ENCODE measurements at places on chromosomes 16 and 17. TPM values are rescaled to one million over a fixed set of nuclear protein-coding genes. Genes with fewer than 3 reads are reported as not detected.

GRCh38 chr17:59001158-59001814, 105.4 kb downstream of the TRIM37 start:
- ATAC-seq, result no peak

GRCh38 chr17:48612854-48613691, 2.0 kb downstream of the HOXB8 start:
- peak; percentile 10 for ATAC-seq

GRCh38 chr17:42904110-42904469, 3.5 kb downstream of the G6PC1 start:
- no peak for ATAC-seq

DNA sequence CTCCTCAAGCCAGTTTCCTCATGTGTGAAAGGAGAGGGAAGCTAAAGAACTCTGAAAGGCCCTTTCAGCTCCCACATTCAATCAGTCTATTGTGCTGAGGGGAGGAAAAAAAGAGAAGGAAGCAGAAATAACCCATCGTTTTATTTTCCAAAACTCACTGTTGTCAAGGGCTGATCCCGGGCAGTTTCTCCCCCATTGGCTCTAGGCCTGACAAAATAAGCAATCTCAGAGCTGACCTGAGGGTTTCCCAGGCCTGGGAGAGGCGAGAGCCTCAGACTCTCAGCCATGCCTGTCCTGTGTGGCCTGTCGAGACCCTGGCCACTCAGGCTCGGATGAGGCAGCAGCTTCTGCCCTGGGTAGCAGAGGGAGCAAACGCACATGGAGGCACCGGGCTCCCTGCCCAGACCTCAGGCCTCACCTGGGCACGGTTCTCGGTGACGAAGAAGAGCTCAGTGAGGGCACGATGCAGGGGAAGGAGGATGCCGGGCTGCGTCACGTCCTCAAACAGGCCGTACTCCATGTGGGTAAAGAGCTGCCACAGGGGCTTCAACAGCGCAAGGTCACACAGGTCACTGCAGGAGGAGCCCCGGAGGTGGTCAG, 45.0 kb upstream of the ATP2A3 start:
- no peak for ATAC-seq

SPATA32 gene
- not detected for total RNA-seq

- no peak for ATAC-seq
Observed at GRCh38 chr17:603406-604114, 111.1 kb downstream of the VPS53 start.

TENT4B gene
- total RNA-seq, result 17.4 TPM

- no peak for ATAC-seq
Observed at GRCh38 chr16:64290461-64290860, 831.4 kb downstream of the CDH11 start.

ZFP3 gene
- 1.6 TPM for total RNA-seq

- no peak for ATAC-seq
Observed at GRCh38 chr16:87263418-87264052, 53.7 kb downstream of the C16orf95 start.

KCNJ2 gene
- 60.4 TPM for total RNA-seq

DNA sequence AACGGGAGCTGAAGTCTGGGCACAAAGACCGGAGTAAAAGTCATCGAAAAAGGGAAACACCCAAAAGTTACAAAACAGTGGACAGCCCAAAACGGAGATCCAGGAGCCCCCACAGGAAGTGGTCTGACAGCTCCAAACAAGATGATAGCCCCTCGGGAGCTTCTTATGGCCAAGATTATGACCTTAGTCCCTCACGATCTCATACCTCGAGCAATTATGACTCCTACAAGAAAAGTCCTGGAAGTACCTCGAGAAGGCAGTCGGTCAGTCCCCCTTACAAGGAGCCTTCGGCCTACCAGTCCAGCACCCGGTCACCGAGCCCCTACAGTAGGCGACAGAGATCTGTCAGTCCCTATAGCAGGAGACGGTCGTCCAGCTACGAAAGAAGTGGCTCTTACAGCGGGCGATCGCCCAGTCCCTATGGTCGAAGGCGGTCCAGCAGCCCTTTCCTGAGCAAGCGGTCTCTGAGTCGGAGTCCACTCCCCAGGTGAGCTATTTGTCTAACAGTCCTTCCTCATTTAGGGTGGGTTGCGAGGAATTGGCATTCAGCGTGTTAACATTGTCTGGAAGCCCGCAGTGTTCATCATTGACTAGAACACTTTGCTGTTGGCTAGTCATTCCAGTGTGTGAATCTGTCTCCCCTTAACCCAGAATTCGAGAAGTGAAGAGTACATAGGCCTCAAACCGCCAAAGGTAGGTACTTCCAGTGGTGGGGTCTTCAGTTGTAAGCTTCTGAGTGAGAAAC, 1.5 kb downstream of the CDK12 start:
- ATAC-seq, result no peak

GRCh38 chr17:59181481-59181880, 25.9 kb downstream of the PRR11 start:
- no peak for ATAC-seq

KCNAB3 gene
- total RNA-seq, result 1.8 TPM

DNA sequence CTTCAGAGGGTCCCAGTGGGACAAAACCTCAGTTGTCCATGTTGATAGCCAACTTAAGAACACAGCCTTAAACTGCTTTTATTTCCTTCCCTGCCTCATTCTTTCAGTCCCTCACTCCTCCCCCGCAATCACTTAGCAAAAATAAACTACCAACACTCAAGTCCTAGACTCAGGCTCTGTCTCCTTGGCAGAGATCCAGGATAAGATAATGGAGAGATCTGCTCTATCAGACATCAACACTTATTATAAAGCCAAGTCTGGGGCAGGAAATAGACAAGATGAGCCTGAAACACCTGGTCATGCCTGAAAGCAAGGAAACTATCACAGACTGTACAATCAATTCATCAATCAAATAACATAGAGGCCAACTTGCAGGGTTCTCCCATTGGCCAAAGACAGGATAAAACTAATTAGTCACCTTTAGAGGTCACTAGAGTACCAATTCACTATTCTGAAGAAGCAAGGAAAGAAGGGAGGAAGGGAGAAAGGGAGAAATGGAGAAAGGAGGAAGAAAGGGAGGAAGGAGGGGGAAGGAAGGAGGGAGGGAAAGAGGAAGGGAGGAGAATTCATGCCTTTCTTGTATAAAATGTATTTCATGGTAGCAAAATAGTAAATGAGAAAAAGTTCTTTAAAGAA, 15.7 kb downstream of the HYDIN start:
- ATAC-seq, result no peak

DNA sequence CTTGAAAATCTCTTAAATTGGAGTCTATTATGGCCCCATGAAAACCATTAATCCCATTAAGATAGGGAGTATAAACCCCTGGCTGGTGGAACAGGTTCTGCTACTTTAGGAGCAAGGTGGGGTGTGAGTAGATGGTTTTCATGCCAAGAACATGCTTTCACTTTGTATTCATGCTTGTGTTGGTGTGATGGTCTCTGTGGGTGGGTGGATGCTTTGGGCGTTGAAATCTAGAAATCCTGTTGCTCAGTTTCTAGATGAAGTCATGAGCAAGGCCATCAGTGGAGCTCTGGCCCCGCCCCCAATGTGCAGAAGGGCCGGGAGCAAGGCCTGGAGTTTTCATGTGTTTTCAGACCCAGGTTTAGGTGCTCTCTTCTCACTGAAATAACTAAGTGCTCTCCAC, 20.1 kb downstream of the PLD6 start:
- no peak for ATAC-seq

DNA sequence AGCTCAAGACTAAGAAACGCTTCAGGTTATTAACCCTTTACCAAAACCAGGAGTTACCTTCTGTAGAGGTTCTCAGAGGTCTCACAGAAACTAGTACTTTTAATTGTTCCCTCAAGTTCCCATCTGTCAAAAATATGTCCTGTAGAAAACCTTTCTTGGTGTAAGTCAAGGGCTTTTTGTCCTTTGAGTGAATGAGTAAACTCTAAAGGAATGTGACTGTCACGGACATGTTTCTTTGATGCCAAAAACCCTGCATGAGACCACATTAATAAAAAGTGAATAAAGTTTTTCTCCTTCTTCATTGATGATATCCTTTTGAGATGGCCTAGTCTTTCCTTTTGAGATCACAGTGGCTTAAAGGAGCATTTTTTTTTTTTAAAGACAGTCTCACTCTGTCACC, 102.9 kb downstream of the NLK start:
- ATAC-seq, result no peak

GRCh38 chr16:73912281-73912680, 384.3 kb upstream of the PSMD7 start:
- no peak for ATAC-seq

TBX21 gene
- 0.35 TPM for total RNA-seq

VTN gene
- total RNA-seq, result 12.3 TPM

TBC1D3 gene
- total RNA-seq, result not detected

DNA sequence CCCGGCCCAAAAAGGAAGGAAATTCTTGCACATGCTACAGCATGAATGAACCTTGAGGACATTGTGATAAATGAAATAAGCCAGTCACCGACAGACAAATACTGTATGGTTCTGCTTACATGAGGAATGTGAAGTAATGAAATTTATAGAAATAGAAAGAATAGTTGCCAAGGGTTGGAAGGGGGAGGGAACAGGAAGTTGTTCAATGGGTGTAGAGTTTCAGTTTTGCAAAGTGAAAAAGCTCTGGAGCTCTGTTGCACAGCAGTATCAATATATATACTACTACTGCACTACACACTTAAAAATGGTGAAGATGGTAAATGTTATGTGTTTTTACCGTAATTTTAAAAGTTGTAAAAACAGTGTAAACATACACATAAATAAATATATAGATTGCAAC, 43.7 kb downstream of the PKD1L3 start:
- ATAC-seq, result no peak

DPEP2 gene
- not detected for total RNA-seq

GRCh38 chr17:34562387-34562786, 17.0 kb upstream of the TMEM132E start:
- ATAC-seq, result no peak

DNA sequence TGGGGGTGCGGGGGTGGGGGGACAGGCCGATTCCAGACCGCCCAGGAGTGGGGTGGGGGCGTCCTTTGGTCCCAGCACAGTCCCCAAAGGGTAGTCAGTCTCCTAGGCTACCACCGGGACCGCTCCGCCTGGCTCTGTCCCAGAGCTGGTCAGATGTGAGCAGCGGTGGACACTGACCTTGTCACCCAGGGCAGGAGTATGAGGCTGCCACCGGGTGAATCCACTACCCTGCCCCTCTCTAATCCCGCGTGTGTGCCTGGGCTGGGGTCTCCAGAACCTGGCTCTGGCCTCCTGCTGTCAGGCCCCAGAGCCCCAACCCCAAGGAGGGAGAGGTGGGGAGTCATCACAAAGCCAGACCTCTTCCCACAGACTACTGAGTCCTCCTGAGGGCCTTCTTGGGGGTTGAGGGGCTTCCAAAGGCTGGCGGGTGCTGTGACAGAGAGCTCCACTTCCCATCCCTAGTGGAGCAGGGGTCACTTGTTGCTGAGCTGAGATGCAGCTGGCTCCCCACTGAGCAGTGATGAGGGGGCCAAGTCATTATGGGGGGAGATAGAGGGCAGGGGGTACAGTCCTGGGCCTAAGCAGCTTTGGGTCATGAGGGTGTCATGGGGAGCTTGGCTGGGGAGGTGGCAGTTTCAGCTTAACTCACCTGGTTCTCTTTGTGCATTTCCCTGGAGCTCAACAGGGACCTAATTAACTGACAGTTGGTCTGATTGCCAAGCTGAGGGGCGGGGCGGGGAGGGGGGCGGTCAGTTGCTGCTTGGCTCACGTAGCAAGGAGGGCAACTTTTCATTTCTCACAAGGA, 1.2 kb downstream of the PPP1R1B start:
- peak; percentile 17 for ATAC-seq

DNA sequence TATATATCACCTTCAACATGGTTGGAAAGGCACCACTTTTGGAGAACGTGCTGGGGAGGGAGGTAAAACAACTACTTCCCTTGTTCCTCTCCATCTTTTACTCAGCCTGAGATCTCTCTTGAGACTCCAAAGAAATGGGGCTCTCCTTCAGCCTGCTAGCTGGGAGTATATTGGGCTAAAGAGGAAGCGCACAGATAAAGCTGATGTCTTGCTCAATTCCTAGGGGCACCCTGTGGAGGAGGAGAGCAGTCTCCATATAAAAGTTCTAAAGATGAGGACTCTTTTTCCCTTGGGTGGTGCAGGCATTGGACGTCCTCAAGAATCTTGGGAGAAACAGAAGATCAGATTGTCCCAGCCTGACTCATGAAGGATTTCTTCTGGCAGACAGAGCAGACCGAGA, 4.6 kb upstream of the ETV4 start:
- ATAC-seq, result no peak

DNA sequence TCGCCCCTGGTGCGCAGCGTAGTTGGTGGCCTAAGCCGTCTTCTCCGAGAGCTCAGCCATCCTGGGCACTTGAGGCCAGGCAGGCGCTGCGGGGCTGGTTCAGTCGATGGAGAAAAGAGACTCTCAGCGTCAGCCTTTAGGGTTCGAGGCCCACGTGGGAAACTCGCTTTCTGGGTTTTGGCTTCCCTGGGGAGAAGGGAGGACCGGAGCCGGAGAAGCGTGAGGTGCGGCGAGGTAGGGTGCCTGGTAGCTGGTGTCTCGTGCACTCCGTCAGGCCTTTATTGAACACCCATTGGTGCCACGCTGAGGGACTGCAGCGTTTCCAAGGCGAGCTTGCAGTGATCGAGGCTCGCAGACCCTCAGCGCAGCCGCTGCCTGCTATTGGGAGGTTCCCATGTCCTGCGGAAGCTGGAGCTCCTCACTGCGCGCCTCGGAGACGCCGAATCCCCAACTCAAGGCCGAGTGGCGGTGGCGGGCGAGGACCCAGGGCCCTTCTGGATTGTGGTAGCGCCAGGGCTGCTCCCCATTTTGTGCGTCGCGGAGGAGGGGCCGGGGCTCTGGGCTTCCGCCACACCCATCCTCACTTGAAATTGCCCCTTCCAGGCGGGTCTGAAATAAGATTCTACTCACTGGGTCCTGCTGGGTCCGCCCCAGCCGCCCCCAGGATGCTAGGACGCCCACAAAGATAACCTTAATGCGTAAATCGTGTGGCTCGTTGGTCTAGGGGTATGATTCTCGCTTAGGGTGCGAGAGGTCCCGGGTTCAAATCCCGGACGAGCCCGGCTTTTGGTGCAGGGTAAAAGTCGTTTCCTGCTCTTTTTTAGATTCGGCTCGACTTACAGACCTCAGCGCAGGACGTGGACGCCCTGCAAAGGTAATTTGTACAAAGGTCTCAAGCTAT, 1.2 kb downstream of the OR1F1 start:
- ATAC-seq, result peak; percentile 60

DNA sequence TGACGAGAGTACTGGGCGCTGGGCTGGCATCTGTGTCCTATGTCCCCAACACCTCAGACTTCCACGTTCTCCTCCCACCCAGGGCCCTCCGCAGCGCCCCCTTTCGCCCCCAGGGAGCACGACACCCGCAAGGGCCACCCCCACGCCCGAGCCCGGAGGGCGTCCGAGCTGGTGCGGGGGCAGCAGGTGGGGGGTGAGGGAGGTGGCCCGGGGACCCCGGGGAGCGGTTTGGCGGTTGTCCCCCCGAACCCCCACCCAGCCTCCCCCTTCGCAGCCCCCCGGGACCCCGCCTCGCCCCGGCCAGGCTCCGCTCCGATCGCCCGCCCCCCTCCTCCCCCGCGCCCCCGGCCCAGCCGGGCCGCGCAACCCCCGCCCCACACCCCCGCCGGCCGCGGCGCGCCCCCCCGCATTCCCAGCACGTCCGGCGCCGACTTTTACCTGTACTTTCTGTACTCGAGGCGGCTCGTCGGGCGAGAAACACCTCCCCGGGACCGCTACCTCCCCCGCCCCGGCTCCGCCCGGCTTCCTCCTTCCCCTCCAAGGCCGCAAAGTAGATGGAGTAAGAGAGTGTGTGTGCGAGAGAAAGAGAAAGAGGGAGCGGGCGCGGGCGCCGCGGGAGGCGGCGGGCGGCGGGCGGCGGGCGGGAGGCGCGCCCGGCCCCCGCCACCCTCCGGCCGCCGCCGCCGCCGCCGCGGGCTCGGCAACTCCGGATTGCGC, 901 bp downstream of the CDYL2 start:
- ATAC-seq, result peak; percentile 52
